Activated naive CD4-positive, alpha-beta T cell treated with Interleukin-2 at 50 U/mL for 16 hours (primary cell): ENCODE measurements at places on chromosomes 5 and 9.

DNA sequence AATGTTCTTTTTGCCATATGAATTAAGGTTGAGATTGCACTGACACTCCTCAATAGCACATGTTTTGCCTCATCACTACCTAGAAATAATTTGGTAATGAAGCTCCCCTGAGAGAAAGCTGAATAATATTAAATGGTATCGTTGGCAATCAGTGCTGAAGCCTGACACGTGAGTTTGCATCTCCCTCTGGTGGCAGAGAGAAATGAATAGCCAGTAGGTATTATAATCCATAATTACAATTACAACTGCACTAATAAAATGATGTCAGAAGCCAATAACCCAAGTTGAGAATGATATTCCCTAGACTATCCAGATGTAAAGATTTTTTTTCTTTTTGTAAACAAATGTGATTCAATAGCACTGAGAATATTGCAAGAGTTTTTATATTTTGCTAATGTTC, 700.3 kb downstream of the PTPRD start:
- DNase-seq, result no peak

- DNase-seq, result no peak
Measured at GRCh38 chr9:33202018-33202417, 34.9 kb upstream of the B4GALT1 start.

- no peak for DNase-seq
Measured at GRCh38 chr9:126437701-126438100, 111.1 kb downstream of the MVB12B start.

DNA sequence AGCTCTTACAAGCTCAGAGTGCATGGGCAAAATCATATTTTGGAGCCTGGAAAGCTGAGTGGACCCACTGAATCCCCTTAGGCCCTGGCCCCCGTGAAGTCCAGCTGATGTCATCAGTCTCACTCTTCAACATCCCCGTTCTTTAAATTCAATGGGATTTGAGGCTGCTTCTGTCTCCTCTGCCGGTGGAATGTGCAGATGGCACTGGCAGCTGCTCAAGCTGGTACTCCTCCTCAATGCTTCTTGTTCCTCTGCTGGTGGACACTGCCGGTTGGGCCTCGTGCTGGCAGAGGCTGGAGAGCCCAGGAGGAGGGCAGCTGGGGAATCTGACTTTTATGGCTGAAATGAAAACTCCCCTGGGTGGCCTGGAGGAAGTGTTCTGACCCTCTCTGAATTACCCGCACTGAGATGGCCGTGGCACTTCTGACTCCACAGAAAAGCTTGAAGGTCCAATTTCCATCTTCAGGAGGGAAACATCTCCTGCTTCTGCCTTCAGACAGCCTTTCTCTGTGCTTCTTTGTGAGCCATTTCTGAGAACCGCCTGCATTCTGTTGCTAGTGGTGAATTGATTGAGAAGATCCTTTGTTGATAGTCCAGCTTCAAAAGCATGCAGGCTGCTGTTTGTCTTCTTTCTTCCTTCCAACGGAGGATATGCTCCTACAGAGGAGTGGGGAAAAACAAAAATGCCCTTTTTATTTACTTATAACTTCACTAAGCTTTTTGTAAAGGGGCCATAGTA, 298.9 kb downstream of the TMEM38B start:
- no peak for DNase-seq

DNA sequence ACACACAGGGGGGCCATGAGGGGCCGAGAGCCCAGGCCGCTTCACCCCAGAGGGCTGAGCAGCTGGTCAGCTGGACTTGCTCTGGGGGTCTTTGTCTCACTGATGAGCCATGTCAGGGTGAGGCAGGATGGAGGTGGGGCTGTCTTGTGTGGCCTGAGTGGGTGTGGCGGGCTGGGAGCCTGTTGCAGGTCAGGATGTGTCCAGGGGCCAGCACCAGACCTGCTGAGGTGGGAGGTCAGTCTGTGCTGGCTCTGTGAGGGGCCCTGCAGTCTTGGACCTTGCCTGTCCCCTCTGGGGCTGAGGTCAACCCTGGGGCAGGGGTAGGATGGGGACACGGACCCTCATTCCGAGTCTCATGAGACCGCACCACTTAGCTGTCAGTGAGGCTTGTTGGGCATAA, 56.9 kb downstream of the RXRA start:
- no peak for DNase-seq

GRCh38 chr5:134151723-134152122, 25.0 kb downstream of the SKP1 start:
- no peak for DNase-seq

GRCh38 chr9:116837018-116837989, 150.2 kb downstream of the TRIM32 start:
- no peak for DNase-seq

DNA sequence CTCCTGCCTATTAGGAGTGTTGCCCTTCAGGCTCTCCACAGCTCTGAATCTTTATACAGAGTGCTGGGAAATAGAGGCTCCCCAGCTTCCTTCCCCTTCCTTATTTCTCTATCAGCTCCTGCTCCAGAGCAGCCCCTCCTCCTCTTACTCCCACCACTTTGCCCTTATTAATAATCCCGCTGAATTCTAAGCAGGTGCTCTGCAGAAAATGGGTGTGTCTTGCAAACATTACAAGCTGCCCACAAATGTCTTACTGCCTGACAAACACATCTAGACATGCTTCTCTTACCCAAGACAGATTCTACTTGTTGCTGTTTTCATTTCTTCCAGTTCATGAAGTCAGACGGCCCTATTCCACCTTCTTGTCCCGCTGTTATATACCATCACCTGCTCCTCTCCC, 6.4 kb downstream of the PHF24 start:
- DNase-seq, result no peak

DNA sequence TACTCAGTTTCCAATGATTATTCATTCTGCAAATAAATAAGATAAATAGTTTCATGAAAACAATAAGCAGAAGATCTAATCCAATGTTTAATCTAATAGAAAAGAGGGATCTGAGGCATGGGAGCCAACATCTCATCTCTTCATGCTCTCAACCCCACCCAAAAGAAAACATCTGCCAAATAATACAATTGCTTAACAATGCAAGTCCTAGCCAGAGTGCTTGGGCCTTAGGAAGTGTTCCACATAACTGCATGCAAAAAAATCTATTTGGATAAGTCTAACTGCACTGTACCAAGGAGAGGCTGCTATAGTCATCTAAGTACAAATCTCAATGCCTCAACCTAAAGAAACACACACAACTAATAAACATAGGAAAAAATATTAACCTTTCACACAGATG, 606.0 kb downstream of the CDH9 start:
- no peak for DNase-seq

DNA sequence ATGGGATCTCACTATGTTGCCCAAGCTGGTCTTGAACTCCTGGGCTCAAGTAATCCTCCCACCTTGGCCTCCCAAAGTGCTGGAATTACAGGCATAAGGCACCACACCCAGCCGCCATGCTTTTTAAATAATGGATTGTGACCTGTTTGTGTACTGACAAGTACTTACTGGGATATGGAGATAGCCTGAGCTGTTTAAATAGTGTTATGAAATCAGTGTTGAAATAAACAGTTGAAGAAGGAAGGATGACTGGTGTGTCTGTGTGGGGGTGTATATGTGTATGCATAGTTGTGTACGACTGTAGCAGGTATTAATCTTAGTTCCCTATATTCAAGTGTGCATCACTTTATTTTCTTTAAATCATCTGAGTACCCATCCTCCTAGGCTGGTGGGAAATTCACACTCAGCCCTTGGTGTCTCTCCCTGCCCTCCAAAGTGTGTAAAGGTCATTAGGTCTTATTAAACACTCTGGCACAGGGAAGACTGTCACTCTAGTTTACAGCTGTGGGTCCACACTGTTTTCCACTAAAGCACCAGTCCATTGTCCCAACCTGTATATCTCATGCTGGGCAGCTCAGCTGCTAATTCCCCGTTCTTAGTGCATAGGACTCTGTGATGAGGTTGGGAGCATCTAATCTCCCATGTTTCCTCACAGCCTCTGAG, 91.0 kb downstream of the SNX18 start:
- DNase-seq, result no peak

- no peak for DNase-seq
Measured at GRCh38 chr9:21751998-21752397, 50.4 kb upstream of the MTAP start.

DNA sequence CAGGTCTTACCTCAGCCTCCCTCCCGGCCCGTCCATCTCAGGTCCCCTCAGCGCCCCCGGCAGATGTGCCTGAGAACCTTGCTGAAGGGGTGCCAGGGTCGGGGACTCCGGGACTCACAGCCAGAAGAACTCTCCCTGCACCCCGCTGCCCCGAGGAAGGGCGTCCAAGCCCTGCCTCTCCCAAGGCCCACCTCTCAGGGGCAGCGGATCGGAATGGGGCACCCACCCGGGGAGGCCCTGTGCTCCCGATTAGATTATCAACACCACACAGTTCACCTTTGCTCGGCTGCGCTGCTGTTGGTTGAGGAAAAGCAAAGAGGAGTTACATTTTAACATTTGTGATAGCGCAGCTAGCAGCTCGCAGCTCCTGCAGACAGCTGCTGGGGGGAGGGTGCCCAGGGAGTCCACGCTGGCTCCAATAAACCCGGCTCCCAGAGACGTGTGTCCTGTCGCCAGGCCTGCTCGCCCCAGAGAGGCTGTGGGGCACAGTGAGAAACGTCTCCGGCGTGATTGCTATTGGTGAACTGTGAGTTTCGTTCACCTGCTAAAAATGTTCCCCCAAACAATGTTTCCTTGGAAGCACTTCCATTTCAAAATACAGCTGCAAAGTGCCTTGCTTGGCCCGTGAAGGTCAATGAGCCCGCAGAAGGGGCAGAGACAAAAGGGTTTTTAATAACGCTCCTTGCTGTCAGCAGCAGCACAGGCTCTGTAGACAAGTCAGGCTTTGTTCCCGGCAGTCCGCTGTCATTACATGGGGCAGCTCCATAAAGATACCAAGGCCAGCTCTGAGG, 18.6 kb upstream of the SLC6A19 start:
- DNase-seq, result no peak

GRCh38 chr9:12723409-12724028, 30.3 kb downstream of the TYRP1 start:
- DNase-seq, result no peak
